ENCODE measurements at places on chromosomes 2 and 18. TPM values are rescaled to one million over a fixed set of nuclear protein-coding genes. Genes with fewer than 3 reads are reported as not detected.

Gene SCG2
- 2.9 TPM for total RNA-seq

Gene USP14
- total RNA-seq = 36.0 TPM

Gene C2orf74
- total RNA-seq = 2.9 TPM

Gene AKAIN1
- total RNA-seq = not detected

Gene CABYR
- 1.6 TPM for total RNA-seq

Gene NT5DC4
- total RNA-seq = not detected

Gene LYG1
- 1.1 TPM for total RNA-seq

DNA sequence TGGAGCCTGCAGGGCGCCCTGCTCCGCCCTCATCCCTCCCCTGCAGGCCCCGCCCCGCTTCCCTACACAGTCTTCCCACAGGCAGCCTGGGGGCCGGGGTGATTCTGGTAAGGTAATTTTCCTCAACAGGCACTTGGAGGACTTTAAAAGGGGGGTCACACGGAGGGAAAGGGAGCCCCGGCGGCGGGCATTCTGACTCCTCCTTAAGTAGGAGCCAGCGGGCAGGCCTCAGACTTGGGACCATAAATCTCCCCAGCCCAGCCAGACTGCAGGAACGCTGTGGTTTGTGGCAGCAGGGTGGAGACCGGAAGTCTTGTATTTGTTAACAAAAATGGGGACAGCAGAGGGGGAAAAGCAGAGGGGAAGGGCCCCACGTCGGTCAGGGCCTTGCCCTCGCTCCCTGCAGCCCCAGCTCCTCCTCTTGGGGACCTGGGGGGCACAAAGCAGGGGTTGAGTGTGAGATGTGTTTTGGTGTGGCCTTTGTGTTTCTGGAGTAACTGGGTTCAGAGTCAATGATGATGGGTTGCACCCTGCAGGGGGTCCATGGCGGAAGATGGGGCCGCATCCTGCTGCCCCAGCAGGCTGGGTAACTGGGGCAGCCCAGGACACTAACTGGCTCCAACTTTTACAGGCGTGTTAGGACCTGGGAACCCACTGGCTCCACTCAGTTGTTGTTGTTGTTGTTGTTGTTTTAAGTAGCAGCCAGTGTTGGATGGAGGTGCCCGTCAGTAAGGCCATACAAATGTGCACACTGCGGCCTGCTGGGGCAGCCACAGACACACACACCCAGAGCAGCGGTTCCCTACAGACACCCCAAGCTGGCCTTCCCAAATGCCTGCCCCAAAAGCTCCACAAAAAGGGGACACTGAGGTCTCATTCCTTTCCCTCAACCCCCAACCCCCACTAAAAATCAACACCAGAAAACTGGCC lies 27.7 kb downstream of the SMAD7 start:
- H3K27me3 ChIP-seq = no peaks in the 10 kb centered on the region
- peak; percentile 73 for DNase-seq
- peak overlapping the region; percentile 66 for H3K27ac ChIP-seq
- H3K36me3 ChIP-seq = peaks cover 5% of the 10 kb centered on the region

DNA sequence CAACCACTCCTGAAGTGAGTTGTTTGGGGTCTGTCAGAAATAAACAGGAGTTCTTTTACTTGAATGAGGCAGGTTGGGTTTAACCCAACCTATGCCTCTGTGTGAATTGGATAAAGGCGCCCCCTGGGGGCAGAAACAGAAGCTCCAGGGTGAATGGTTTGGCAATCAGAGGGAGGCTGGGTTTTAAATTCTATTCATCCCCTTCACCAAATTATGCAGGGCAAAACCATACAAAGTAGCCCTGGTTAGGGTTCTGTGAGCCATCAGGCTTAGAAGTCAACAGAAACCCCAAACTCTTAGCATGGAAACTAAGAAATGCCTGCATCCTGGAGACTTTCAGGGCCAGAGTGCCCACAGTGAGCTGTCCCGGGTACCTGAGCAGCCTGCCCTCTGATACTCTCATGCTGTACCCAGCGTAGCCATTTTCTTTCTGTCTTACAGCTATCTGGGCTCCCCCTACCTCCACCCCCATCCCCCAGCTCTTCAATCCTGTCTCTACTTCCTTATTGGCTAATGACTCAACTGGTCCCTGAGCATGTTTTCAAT lies 241.5 kb downstream of the ICOS start:
- no peak overlapping the region for H3K4me3 ChIP-seq
- H3K27ac ChIP-seq = no peak overlapping the region
- no peaks in the 10 kb centered on the region for H3K36me3 ChIP-seq
- H3K27me3 ChIP-seq = no peaks in the 10 kb centered on the region
- no peaks in the 10 kb centered on the region for H3K4me1 ChIP-seq

GRCh38 chr2:64063924-64064331 lies 44.7 kb upstream of the VPS54 start:
- H3K27me3 ChIP-seq = no peaks in the 10 kb centered on the region
- H3K4me1 ChIP-seq = peaks cover 7% of the 10 kb centered on the region
- H3K36me3 ChIP-seq = no peaks in the 10 kb centered on the region
- H3K27ac ChIP-seq = peak overlapping the region; percentile 28
- peak; percentile 52 for DNase-seq

GRCh38 chr2:20349513-20349921 lies 1.1 kb downstream of the PUM2 start:
- peak overlapping the region; percentile 83 for H3K4me3 ChIP-seq
- H3K4me1 ChIP-seq = peaks cover 19% of the 10 kb centered on the region
- DNase-seq = no peak
- H3K27ac ChIP-seq = peak overlapping the region; percentile 92
- no peaks in the 10 kb centered on the region for H3K36me3 ChIP-seq

- H3K27me3 ChIP-seq = no peaks in the 10 kb centered on the region
- H3K4me1 ChIP-seq = no peaks in the 10 kb centered on the region
- H3K27ac ChIP-seq = no peak overlapping the region
- no peaks in the 10 kb centered on the region for H3K36me3 ChIP-seq
- no peak overlapping the region for H3K4me3 ChIP-seq
- DNase-seq = no peak
Observed at GRCh38 chr2:216215658-216216390, 106.7 kb downstream of the XRCC5 start.

GRCh38 chr2:136319651-136320050 lies 201.7 kb upstream of the CXCR4 start:
- H3K4me3 ChIP-seq = no peak overlapping the region
- H3K36me3 ChIP-seq = no peaks in the 10 kb centered on the region
- H3K27me3 ChIP-seq = no peaks in the 10 kb centered on the region
- no peaks in the 10 kb centered on the region for H3K4me1 ChIP-seq
- DNase-seq = no peak

DNA sequence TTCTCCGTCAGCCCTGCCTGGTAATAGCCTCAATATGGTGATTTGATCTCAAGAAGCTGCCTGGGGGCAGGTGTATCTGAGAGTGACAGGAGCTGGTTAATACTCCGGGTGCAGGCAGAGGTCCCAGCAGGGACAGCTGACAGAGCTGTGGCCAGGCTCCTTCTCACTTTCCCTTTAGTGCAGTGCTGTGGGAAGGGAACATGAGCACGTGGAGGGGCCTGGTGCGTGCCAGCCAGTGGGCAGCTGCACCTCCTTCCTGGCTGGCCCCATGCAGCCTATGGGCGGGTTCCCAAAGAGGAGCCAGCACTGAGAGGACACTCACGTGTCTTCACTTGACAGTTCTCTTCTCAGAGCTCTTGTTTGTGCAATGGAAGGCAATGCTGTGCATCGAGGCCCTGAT lies 9.1 kb downstream of the CNNM4 start:
- peak overlapping the region; percentile 78 for H3K27ac ChIP-seq
- DNase-seq = no peak
- H3K36me3 ChIP-seq = no peaks in the 10 kb centered on the region
- no peaks in the 10 kb centered on the region for H3K27me3 ChIP-seq
- H3K4me1 ChIP-seq = peaks cover 40% of the 10 kb centered on the region

GRCh38 chr2:11493282-11493681 lies 27.3 kb upstream of the E2F6 start:
- no peak overlapping the region for H3K4me3 ChIP-seq
- H3K36me3 ChIP-seq = no peaks in the 10 kb centered on the region
- no peak for DNase-seq
- no peaks in the 10 kb centered on the region for H3K4me1 ChIP-seq
- H3K27me3 ChIP-seq = no peaks in the 10 kb centered on the region
- H3K27ac ChIP-seq = no peak overlapping the region

Measured in colonic mucosa (tissue), 4 donors.